ENCODE measurements at places on chromosomes 4 and X.

- DNase-seq: no peak
Observed at GRCh38 chrX:104118765-104119164, 6.4 kb downstream of the ZCCHC18 start.

GRCh38 chrX:121569609-121570008 is 522.2 kb downstream of the GLUD2 start:
- DNase-seq: no peak

DNA sequence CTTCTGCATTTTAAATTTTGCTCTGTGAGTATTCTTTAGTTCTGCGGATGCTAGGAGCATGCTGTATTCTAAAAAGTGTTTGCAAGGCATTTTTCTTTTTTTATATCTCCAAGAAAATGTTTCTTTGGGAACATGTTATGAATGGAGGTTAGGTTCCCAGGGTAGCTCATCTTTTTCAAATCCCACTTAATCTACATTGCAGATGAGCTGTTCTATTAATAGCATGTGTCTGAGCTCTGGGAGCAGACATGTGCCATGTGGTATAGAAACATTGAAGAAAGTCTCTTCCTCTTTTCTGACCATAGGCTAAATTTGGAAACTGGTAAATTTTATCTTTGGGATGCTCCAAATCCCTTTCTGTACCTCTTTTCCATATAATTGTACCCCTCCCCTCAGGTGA is 23.2 kb downstream of the DIAPH2 start:
- DNase-seq: peak; percentile 37

- DNase-seq: no peak
Observed at GRCh38 chr4:168101026-168101425, 8.7 kb downstream of the ANXA10 start.

DNA sequence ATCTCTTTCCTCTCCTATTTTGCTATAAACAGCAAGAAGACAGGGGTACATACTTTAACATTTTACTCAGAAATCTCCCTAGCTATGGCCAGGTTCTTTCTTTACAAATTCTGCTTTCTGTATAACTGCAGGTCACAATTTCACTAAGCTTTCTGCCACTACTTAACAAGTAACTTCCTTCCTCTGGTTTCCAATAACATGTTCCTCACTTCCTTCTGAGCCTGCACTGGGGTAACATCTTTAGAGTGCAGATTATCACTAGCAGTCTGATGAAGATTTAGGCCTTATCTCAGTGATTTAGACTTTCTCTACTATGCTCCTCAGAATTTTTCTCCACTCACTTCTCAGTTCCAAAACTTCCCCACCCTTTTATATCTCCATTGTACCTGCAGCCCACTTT is 1930.5 kb upstream of the AGA start:
- DNase-seq: peak; percentile 7

DNA sequence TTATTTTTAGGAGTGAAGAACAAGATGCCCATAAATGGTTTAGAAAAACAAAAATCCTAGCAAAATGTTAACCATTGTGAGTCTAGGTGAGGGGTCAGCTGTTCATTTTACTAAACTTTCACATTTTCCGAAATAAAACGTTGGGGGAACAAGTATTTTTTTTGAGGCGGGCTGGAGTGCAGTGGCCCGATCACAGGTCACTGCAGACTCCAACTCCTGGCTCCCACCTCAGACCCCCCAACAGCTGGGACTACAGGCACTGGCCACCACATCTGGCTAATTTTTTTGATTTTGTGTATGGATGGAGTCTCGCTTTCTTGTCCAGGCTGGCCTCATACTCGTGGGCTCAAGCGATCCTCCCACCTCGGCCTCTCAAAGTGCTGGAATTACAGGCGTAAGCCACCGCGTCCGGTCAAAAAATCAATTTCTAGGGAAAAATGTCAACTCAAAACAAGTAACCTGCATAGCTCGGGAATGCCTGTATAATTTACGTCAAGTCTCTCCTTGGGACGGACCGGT is 742 bp upstream of the TAF1 start:
- no peak for DNase-seq

DNA sequence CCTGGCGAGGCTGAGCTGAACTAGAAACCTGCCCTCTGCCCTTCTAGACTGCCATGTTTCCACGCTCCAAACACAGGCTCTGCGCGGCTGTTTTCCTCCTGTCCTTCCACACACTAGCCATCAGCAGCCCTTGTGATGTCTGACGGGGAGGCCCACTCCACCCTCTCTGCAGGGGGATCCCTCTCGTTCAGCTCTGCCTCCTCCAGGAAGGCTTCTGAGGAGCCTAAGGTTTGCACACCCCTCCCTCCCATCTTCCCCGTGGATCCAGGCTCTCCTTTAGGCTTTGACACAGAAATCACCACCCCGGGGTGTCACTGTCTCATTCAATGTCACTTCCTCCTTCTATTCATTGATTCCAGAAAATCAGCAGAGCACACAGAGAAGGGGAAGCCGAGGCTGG is 38.6 kb upstream of the CRMP1 start:
- no peak for DNase-seq

DNA sequence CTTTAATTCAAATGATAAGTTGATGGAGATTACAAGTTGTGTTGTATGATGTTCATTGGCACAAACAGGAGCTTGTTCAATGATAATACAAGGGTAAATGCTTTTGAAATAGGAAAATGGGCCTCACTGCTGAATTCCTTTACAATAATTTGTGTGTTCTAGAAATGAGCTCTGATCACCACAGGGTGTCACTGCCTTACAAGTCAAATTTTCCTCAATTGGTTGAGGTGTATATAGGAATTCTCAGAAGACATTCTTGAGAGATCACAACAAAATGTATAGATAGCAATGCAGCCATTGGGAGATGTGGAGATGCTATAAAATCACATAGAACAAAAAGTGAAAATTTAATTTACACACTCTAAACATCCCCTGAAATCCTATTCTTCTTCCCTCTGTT is 49.6 kb downstream of the KLF8 start:
- DNase-seq: peak; percentile 47

DNA sequence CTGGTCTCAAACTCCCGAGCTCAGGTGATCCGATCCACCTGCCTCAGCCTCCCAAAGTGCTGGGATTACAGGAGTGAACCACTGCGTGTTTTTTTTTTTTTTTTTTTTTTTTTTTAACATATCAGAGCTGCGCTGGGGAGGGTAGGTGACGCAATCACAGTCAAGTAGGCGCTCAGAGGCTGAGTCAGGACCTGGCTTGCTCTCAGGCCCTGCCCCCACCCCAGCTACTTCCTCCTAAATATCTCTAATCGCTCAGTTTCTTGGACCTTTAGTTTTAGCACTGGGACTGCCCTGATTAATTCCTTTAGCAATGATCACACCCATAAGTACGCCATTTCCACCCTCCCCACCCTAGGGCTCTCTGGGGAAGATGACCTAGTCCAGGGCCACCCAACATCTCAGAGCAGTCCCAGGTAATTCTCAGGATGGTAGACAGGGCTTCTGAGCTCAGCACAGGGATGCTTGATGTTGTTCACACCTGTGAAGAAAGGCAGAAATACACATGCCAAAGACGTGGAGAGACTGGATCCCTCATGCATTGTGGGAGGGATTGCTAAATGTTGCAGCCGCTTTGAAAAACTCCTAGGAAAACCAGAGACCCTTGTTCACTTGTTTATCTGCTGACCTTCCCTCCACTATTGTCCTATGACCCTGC is 50.2 kb downstream of the DDX3X start:
- DNase-seq: peak; percentile 81

DNA sequence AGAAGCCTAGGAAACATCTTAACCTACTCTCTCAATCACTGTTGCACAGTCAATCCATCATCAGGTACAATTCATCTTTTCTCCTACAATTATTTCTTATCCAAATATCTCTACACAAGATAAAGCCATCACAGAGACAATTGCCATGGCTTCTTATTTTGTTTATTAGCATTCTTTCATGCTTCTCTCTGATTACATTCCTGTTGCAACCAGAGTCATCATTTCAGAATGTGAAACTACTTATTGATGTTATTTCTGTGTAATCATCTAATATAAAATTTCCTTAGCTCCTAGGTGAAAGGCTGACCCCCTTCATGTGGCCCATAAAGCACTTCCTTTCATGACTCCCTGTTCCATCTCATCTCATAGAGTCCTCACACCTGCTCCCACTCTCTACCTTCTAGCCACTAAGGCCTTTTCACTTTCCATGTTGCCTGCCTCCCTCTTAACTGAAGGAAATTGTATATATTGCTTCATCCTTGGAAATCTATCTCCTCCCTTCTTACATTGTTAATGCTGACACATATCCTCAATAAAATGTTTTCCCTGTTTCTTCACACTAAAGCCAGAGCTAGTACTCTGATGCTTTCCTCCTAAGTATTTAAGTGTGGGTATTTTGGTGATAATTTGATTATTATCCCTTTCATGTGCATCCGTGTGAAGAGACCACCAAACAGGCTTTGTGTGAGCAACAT is 829.9 kb downstream of the FAT4 start:
- DNase-seq: no peak

DNA sequence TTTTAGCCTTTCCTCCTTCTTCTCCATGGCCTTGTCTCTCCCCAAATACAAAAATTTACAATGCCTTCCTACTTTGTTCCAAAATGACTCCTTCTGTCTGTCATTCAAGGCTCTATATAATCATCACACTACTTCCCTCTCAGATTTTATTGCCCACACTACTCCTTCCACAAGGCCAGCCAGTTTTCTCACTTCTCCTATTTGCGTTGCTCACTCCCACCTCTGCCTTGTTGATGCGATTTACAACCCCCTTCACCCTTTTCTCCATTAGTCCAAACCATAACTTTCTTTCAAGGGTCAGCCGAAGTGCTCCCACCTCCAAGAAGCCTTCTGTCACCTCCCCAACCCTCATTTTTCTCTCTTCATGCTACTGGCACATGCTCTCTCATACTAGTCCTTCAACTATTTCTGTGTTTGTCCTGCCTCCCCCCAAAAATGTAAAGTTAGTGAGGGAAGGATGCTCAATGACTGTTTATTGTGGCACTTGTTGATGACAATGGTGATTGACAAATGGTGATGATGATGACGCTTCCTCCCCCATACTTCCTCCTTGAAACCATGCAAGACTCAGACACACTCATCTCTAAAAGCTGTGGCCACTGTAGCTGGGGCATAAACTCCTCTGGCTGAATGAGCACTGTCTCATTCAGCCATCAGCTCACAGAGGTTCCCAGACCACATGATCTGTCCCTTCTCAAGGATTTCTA is 2.7 kb upstream of the XKRX start:
- no peak for DNase-seq
